ENCODE measurements at places on chromosomes 4 and X.

- DNase-seq: no peak
Measured at GRCh38 chrX:140521393-140521792, 16.5 kb upstream of the SOX3 start.

GRCh38 chr4:148054275-148054674 is 322.4 kb downstream of the ARHGAP10 start:
- no peak for DNase-seq

DNA sequence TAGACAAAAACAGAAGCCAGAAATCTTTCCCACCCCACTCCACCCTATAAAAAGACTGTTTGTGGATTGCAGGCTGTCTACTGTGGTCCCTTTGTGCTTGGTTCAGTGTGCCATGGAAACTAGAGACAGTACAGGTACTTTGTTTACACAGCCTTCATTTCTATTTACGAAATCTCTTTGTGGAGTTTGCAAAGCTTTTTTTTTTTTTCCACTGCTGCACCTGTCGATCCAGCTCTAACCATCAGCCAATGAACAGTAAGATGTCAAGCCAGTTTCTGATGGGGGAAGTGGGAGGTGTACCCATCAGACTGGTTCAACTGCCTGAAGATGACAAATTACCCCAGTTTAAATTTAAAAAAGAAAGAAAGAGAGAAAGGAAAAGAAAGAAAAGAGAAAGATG is 20.2 kb upstream of the LRBA start:
- no peak for DNase-seq

- DNase-seq: no peak
Measured at GRCh38 chr4:100081491-100081890, 108.8 kb downstream of the DDIT4L start.

GRCh38 chr4:23819041-23819511 is 70.8 kb downstream of the PPARGC1A start:
- DNase-seq: no peak

DNA sequence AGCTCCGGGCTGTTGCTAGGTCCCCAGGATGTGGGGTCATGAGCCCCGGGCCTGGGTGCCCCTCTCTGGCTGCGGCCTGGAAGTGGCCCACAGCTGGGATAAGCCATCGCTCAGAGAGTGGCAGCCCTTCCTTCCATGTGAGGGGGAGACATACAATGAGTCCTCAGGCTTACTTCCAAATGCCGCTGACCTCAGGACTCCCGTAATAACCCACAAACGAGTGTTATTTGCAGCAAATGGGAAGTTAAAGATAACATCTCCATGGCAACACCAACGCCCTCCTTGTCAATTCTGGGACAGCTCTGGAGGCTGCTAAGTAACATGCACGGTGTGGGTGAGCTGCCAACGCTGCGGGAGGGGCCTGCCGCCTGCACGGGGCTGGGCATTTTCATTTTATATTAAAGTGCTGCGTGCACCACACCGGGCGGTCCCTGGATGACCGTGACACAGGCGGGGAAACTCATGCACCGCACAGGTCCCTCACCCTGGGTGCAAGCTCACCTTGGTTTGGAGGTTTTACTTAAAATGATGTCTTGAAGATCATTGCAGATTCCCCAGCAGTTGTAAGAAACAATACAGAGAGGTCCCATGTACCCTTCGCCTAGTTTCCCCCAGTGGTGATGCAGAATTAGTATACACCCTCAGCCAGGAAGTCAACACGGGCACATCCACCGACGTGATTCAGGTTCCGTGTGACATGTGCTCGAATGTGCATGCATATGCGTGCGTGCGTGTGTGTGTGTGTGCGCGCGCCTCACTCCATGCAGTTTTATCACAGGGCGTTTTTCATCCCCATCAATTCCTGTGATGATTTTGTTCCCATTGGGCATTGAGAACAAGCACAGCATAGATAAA is 79.4 kb downstream of the ABLIM2 start:
- DNase-seq: no peak

DNA sequence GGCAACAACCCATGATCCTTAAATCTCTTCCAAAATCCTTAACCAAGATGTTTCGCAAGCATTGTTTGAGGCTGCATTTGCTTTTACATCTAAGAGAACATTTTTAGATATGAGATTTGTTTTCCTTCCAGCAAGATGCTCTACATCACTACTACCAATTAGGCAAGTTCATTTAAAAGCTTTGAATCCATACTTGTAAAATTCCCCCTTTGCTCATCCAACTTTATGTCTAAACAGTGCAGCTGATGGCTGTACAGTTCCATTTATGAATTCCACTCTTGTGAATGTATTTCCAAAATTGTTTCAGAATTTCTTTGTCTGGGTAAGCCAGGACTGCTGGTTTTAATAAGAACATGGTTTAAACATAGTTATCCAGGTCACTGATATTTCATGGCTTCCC is 31.5 kb downstream of the RAI2 start:
- DNase-seq: no peak

DNA sequence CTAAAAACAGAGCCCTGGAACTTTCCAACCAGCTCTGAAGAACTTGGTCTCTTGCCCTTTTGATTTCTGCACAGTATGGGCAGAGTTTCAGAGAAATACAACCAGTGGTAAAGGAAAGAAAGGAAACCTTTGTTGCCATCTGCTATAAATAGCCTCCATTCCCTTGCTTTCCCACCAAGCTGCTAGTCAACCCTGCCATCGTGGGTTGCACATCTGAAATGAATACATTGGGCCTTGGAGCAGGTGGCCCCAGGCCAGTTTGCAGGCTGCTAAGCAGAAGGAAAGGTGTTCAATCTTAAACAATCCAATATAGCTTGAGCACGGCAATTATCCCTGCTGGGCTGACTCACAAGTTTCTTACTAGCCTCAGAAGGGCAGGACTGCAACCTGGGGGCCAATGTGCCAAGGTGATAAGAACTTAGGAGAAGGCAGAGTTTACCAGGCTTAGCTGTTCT is 142.5 kb downstream of the PPARGC1A start:
- DNase-seq: no peak
